ENCODE measurements at places on chromosomes 6 and 20. TPM values are rescaled to one million over a fixed set of nuclear protein-coding genes. Genes with fewer than 3 reads are reported as not detected.

Gene TSBP1
- polyA plus RNA-seq, result 0.24 TPM

Gene C6orf120
- polyA plus RNA-seq, result 37.7 TPM

Gene TMEM74B
- polyA plus RNA-seq, result 5.0 TPM

Gene STMN3
- 30.2 TPM for polyA plus RNA-seq

Gene IL17F
- polyA plus RNA-seq, result 0.30 TPM

Gene CST2
- polyA plus RNA-seq, result not detected

Gene FRK
- 5.6 TPM for polyA plus RNA-seq

Gene CEP162
- 15.9 TPM for polyA plus RNA-seq

Gene BTN1A1
- polyA plus RNA-seq, result 0.21 TPM

Gene CYP24A1
- polyA plus RNA-seq, result 3.6 TPM

Gene FAM110A
- 8.8 TPM for polyA plus RNA-seq

Gene SLC17A3
- 1.2 TPM for polyA plus RNA-seq

Gene SDHAF4
- polyA plus RNA-seq, result 24.8 TPM

Gene TREM2
- 0.28 TPM for polyA plus RNA-seq

Gene MYMX
- polyA plus RNA-seq, result 0.38 TPM

Gene CCN5
- polyA plus RNA-seq, result 0.34 TPM

Gene ERVFRD-1
- 0.32 TPM for polyA plus RNA-seq

Gene TBC1D32
- 12.9 TPM for polyA plus RNA-seq

Gene SDCBP2
- 2.6 TPM for polyA plus RNA-seq

Gene SLPI
- polyA plus RNA-seq, result not detected

Gene LPA
- 0.38 TPM for polyA plus RNA-seq

Gene RUNX2
- polyA plus RNA-seq, result 3.1 TPM

Gene RALY
- polyA plus RNA-seq, result 152 TPM

Gene RWDD2A
- 5.5 TPM for polyA plus RNA-seq

Gene COL21A1
- 147 TPM for polyA plus RNA-seq

Gene HSPA1L
- polyA plus RNA-seq, result 4.2 TPM

Gene HDGFL1
- not detected for polyA plus RNA-seq

Gene GPLD1
- polyA plus RNA-seq, result 2.8 TPM
